ENCODE measurements at places on chromosomes 16 and 17.

GRCh38 chr17:17975436-17975835, 2.8 kb downstream of the DRC3 start:
- no peak for DNase-seq

DNA sequence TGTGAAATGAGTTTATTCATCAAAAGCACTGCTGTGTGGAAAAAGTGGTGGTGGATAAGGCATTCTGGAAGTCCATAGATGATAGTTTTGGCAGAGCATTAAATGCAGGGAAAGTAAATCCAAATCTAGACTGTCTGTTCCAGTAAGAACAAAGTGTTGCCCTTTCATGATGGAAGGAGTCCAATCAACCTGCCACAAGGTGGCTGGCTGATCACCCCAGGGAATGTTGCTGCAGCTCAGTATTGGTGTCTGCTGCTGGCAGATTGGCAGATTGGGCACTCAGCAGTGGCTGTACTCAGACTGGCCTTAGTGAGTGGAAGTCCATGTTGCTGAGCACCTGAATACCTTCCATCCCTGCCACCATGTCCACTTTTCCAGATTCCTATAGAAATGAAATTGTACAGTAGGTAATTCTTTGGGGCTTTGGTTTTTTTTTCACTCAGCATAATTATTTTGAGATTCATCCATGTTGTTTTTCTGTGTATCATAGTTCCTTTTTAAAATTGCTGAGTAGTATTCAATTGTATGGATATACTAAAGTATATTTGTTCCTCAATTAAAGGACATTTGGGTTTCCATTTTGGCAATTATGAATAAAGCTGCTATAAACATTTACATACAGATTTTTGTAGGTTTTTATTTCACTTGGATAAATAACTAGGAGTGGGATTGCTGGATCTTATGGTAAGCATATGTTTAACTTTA, 14.3 kb downstream of the DYNLL2 start:
- no peak for DNase-seq

GRCh38 chr17:3401786-3402185, 3.6 kb upstream of the OR1E1 start:
- no peak for DNase-seq

DNA sequence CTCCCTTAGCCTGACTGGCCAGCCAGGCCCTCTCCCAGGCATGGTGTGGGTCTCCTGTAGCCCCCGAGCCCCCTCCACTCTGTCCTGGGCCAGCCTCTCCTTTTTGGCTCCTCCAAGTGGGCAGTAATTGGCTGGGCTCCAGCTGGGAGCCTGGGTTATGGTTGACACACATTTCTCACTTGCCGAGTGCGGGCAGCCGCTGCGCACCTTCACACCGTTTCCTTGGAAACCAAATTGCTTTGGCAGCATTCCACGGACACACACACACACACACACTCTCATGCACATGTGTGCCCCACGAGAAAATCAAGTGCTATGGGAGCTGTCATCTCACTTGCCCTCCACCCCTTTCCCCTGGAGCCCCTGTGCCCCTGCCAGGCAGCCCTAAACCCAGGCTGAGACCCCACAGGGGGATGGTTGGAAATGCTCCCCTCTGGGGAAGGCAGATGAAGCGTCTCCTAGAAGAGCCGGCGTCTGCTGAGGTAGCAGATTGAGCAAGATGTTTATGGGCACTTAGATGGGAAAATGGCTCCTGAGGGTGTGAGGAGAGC, 402.7 kb upstream of the TNRC6C start:
- DNase-seq: no peak

DNA sequence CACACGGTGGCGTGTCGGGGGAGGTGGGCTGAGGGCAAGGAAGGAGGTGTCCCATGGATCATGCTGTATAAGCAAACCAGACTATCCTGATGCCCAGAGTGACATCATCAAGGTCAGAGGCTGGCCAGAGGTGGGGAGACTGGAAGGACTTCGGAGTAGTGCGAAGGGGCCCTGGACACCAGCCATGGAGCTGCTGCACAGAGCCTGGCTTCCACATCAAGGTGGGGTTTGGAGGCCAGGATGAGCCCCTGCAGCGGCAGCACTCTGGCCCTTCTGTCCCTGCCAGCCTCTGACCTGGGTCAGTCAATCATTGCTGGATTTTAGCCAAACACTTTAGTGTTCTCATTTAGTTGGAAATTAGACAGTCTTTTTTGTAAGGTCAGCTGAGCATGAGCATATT, 34.8 kb downstream of the MED13 start:
- no peak for DNase-seq

DNA sequence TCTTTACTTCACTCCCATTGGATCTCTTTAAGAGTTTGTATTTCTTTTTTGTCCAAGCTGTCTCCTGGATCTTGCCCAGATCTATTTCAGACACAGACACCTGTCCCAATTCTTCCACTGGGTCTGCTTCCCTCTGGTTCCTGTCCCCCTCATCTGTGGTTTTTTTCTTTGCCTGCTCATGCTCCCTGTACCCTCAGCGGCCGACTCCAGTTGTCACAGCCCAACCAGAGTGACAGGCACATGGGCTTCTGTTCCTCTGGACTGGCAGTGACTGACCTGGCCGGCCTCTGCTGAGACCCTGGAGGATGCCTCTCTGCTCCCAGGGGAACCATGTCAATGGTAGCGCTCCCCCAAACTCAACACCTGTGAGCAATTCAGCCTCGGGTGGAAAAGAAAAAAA, 142.6 kb downstream of the WSCD1 start:
- no peak for DNase-seq

- no peak for DNase-seq
Measured at GRCh38 chr17:30344283-30345088, 10.6 kb upstream of the TMIGD1 start.

GRCh38 chr17:29592850-29593551, at the start of gene ANKRD13B:
ANKRD13B (plus strand) TSS chr17:29593132; CDS start chr17:29593622, 490 bp downstream.
- DNase-seq: no peak

- DNase-seq: no peak
Measured at GRCh38 chr17:79368521-79368920, 242.3 kb downstream of the RBFOX3 start.

DNA sequence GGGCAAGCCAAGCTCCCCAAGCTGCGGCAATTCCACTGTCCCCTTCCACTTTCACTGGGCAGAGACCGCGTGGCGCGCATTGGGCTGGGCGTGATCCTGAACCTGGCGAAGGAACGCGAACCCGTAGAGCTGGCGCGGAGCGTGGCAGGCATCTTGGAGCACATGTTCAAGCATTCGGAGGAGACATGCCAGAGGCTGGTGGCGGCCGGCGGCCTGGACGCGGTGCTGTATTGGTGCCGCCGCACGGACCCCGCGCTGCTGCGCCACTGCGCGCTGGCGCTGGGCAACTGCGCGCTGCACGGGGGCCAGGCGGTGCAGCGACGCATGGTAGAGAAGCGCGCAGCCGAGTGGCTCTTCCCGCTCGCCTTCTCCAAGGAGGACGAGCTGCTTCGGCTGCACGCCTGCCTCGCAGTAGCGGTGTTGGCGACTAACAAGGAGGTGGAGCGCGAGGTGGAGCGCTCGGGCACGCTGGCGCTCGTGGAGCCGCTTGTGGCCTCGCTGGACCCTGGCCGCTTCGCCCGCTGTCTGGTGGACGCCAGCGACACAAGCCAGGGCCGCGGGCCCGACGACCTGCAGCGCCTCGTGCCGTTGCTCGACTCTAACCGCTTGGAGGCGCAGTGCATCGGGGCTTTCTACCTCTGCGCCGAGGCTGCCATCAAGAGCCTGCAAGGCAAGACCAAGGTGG, 9.8 kb downstream of the SARM1 start:
- no peak for DNase-seq

- no peak for DNase-seq
Measured at GRCh38 chr17:973053-973452, 6.5 kb downstream of the NXN start.

GRCh38 chr16:2086812-2087747, 39.3 kb downstream of the TSC2 start:
- DNase-seq: no peak

- DNase-seq: no peak
Measured at GRCh38 chr16:24525970-24526559, 13.3 kb upstream of the RBBP6 start.

- no peak for DNase-seq
Measured at GRCh38 chr17:53571342-53571741, 251.4 kb upstream of the KIF2B start.

DNA sequence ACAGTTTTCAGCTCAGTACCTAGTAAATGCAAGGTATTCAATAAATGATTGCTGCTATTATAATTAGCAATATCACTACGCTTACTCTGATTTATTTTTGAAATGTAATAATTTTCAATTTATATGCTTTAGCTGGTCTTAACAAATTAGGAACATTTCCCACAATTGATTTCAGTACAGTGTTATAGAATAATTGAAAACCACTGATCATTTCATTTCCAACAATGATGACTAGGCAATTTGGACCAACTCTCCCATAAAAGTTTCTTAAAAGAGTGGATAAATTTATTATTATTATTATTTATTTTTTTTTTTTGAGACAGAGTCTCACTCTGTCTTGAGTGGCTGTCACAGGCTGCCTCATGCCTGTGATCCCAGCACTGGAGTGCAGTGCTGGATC, 41.1 kb downstream of the VMP1 start:
- DNase-seq: no peak

DNA sequence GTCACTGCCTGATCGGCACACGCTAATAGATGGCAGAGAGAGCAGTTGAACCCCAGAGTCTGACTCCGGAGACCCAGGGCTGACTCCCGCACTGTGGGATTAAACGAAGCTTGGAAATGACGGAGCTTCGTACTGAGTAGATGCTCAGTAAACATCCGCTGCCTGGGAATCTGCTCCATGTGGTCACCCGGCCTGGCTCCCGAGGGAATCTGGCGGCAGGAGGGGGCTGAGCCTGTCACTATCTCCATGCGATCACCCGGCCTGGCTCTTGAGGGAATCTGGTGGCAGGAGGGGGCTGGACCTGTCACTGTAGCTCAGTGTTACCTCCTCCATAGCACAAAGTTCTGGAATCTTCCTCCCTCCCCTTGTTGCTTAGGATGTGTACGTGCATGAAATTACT, 139.7 kb upstream of the CIBAR2 start:
- DNase-seq: no peak

DNA sequence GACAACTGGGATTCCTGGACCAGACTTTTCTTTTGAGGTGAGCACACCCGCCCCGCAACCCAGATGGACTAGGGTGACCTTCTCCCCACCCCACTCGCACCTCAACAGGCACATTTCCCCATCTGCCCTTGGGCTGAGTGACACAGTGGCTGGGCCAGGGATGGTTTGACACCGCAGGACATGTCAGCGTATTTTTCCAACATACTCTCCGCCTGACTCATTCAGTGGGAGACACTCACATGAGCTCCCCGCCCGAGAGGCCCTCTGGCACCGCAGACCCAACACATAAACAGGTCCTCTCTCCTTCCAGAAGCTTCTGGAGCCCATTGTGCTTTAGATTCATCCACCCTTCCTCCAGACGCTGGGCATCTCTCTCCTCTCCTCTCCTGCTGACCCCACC, 69.4 kb downstream of the ZDHHC7 start:
- DNase-seq: no peak

GRCh38 chr16:50718061-50718760, 23.7 kb upstream of the CYLD start:
- DNase-seq: no peak

DNA sequence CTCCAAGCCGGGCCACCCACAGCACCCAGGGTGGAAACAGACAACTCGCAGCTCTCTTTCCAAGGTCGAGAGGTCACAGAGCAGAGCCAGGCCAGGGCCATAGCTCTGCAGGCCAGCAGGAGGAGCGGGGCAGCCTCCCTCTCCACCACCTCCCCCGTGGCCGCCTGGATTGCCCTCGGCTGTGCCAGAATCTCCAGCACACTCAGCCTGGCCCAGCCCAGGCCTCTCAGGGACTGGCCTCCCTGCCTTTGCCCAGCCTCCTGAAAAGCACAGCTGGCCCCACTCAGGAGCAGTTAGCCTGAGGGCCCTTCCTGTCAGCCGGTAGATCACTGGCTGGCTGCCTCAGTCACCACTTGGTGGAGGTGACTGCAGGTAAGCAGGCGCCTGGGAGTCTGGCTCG, 85.8 kb upstream of the SEC14L1 start:
- no peak for DNase-seq

DNA sequence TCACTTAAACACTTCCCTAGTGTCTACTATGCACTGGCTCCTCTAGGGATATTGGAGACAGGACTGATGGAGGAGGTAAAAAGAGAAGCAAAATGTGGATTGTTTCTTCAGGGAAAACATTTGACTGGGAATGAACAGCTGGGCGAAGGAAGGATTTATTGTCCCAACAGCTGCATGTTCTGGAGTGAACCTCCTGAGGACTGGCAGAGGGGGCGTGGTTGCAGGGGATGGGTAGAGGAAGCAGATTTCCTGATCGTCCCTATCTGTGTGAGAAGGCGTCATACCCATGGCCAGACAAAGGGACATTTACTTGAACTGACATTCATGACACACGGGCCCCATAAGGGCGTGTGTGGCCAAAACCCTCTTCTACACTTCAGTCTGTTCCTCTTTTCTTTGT, 321.5 kb downstream of the MAP2K4 start:
- no peak for DNase-seq

DNA sequence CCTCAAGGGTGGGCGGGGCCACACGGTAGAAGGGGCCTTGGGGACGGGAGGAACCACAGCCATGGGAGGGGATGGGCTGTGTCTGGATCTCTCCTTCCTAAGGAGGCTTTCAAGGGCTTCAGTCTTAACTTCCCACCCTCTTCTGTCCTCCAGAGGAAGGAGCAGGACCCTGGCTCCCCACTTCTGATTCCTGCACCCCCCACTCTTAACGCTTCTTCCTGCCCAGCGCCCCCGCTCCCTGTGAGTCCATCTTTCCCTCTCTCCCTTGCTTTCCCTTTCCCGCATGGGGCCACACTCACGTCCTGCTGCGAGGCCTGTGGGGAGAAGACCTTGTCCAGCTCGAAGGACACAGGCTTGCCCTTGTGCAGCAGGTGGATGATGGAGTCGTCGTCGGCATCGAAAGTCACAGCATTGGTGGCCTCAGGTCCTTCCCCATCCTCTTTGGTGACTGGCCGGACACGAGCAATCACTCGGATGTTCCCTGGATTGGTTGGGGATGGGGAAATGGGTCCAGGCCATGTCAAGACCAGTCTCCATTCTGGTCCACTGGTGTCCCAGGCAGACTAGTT, 29.7 kb downstream of the KATNB1 start:
- no peak for DNase-seq

GRCh38 chr17:43003542-43004172, 2.9 kb upstream of the IFI35 start:
- DNase-seq: no peak

Measured in stimulated activated CD8-positive, alpha-beta memory T cell treated with anti-CD3 and anti-CD28 coated beads, Interleukin-4, amount 100 ng/mL, for 1 hour (primary cell).